CD4-positive, alpha-beta T cell treated with Interleukin-4 for 1 hour (primary cell): ENCODE measurements at places on chromosomes 2 and 18.

GRCh38 chr2:27721335-27721734 is 50.2 kb upstream of the MRPL33 start:
- DNase-seq: no peak

DNA sequence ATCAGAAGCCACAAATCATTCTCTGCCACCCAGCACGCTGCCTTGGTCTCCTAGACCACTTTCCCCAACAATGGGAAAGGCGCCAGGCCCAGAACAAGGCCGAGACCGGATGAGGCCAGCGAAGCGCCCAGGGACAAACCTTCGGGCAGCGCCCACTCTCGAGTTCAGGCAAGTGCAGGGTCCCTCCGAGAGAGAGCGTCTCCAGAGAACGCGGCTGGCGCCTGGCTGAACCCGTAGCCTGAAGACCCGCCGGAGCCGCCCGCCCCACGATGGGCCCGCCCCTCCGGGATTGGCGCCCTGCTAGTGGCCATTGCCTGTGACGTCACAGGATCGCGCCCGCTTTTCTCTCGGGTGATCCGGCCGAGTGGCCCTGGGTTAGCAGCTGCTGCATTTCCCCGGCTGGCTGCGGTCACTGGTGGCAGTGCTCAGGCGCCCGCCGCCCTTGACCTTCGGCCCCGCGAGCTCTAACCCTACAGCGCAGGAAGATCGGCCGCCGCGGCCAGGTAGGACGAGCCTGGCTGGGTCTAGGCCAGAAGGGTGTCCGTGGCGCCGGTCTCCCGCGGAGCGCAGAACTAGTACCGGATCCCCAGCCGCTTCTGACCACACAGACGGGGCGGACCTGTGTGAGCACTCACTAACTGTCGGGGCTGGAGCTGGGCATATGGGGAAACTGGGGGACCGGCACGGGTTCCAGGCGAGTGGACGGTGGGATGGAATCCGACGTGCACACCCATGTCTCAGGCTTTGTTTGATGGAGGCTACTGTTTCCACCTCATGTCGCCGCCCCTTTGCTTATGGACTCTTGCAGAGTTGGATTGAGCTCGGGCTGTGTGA is at the start of gene FAHD2A:
Gene FAHD2A, plus strand, starts transcription at position 339 of the 834 bp plus-strand sequence. CDS start 2,851 bp downstream, outside the sequence.
- peak; percentile 91 for DNase-seq

GRCh38 chr2:149082079-149082478 is 43.6 kb downstream of the LYPD6B start:
- no peak for DNase-seq

- DNase-seq: peak; percentile 65
Observed at GRCh38 chr2:218569661-218570500, 1.2 kb downstream of the CNOT9 start.

GRCh38 chr18:10076502-10077030 is 162.8 kb downstream of the VAPA start:
- no peak for DNase-seq

DNA sequence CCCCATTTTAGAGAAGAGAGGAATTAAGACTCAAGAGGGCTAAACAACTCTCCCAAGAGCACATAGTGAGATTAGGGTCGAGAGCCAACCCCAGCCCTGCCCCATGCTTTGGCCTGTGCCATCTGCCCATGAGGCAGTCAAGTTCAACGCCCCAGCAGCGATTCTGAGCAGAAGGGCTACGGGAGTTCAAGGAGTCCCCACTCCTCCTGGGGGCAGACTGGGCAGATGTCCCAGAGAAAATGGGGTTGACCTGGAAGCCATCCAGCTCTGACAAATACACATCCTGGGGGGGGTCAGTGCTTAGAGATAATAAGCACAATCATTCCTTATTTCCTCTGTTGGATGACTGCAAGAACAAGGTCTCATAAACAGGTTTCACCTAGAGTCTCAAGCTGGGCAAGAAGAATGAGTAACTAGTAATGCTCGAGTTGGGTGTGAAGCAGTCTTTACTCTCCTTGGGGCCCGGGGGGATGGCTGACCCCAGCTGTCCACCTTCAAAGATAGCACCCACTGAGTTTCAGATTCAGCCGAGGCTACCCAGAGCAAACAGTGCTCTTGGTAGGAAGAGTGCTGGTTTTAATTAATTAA is 716.4 kb downstream of the RNF144A start:
- DNase-seq: no peak
